NCI-H2107 (cell line): ENCODE measurements at places on chromosomes 12 and 14.
A peak's percentile ranks its signal among the peaks of the same experiment; 100 is the strongest.

DNA sequence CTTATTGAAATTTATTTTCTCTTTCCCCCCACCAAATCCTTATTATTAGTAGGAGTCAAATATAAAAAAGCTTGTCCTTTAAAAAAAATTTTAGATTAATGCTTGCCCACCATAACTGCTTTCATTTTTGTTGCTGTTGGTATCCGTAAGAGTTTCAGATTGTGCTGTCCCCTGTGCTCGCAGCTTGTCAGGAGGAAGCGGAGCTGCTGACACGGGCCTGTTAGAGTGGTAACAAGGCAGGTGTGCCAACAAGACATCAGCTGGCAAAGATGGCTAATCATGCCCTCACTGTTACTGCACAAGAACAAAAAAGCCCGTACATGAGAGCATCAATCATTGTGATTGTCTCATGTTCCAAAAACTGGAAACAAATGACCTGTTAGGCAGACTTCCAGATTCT lies 148.4 kb downstream of the ALG10B start:
- DNase-seq, result no peak

DNA sequence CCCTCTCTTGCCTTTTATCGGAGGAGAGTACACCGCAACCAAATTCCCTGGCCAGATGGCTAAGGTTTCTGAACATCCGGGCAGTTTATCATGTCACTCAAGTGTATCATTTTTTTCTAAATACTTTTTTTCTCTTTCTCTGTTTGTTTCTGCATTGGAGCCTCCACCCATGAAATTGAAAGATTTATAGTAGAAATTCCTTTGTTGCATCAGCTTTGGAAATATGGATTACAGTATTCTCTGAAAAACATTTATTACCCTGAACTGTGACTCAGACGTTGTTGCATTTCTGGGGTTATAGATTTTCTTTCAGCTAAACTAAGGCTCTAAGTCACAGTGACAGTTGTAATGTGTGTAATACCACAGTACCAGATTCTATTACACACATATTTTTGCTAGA lies 187.0 kb downstream of the SPTSSA start:
- no peak for DNase-seq

- DNase-seq, result no peak
Measured at GRCh38 chr12:42421844-42422779, 96.1 kb downstream of the PPHLN1 start.

DNA sequence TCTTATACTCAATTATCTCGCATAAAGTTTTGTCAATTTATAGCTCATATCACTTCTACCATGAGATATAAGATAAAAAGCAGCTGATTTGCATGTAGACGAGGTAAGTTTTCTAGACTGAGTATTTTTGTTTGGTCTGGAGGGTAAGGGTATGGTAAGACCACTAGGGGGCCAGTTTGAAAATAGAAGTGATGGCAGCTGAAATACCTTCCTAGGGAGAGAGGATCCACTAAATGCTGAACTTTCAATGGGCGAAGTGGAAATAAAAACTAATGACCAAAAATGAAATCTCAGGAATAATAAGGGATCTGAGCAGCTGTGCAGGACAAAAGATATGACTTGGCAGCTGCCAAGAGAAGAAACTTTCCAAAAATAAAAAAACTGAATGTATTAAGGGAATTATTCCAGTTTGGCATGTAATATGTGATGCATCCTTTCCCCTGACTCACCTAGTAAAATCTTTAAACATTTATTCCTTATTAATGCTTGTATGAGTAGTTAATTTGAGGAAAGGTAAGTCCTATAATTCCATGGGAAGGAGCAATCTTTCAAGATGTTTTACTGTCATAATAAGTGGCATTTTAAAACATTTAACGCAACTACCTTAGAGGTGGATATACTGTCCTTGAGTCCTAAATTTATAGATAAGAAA lies 754.5 kb downstream of the C12orf50 start:
- no peak for DNase-seq

DNA sequence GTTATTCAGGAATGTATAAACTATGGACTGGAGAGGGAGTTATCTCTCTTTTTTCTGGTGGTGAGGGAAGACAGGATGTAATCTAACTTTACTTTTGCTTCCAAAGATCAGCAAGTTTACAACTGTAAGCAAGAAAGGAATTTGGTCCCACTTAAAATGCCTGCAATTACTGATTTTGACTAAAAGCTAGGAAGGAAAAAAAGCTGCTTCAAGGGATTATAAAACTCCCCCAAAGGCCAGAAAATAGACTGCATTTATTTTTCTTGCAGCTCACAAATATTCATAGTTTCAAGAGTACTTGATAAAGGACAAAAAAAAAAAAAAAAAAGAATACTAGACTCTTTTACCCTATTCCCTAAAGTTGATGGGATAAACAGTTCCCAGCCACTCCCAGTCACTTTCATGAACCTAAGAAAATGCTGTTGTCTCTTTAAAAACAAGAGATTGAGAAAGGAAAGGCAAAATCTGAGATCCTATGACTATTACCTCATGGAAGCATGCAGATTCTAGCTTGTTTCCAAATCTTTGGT lies 128.7 kb upstream of the BMP4 start:
- no peak for DNase-seq

DNA sequence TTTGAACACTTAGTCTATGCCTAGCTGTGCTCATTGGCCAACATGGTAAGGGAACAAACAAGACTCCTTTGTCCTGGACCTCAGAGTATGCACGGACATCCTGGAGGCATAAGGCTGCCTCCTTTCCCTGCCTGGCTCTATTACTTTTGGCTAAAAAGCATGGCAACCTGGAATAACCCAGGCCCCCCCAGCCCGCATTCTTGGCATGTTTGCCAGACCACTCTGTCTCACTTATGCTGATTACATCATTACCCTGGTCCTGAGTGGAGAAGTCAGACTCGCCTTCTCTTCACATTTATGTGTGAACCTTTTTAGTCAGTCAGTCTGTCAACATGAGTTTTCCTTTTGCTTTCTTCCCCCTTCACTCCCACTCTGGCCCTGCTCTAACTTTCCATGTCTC lies 58.0 kb upstream of the ELK3 start:
- no peak for DNase-seq

DNA sequence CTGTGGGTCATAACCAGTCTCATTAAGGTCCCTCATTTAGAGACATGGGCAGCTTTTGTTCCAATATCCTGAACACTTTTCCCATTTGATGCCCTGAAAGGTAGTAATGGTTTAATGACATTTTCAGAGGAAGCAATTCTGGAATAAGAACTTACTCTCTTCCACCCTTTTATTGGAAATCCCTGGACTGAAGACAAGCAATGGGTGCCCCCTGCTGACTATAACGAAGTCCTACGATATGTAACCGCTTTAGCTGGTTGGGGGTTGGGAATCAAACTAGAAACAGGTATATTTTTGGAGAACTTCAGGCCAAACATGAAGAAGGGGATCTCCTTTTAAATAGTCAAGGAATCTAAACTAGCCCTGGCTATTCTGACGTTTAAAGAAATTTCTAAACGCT lies 20.5 kb downstream of the SARNP start:
- DNase-seq, result peak; percentile 23

DNA sequence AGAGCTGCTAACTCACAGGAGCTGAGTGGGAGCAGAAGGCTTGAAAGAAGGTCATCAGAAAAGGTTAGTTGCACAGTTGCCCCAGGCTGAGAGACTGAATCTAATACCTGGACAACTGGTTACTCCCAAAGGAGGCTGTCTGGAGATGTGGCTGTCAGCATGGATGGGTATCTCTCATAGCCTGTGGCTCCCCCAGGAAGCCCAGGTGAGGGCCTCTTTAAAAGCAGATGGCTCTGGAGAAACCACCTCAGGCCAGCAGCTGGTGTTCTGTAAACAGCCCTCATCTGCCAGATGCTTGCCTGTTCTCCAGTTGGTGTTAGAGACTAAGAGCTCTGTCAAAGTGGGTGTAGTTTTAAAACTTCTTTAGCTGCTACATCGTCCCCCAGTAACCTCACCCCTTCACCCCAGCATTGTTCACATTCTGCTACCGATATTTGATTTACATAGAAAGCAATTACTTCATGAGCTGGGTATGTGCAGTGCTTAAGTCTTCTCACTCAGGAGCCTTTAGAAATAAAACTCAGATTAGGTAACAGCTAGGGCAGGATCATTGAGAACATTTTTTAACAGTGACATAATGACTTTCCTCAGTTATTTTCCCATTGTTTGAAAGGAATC lies 25.8 kb downstream of the DACT1 start:
- no peak for DNase-seq

DNA sequence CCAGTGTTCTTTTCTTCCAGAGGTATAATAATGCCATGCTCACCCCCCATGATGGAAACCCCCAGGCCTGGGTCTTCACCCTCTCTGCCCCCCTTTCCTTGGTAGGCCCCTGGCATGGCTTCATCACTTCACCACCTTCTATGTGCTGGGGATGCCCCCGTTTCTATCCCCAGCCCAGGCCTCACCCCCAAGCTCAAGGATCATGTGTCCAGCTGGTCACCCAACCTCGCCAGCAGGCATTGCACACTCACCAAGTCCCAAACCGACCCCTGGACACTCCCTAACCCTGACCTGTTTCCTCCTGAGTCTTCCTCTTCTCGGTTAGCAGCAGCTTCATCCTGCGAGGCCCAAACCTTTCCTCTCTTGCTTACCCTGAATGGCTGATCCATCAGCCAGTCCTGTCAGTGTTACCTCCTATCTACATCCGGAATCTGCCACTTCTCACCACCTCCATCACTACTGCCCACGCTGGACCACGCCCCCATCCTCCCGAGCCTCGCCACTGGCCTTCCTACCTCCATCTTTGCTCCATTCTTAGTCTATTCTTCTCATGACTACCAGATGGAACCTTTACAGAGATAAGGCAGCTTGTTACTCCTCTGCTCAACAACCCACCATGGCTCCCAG lies 69.0 kb downstream of the MVK start:
- no peak for DNase-seq

DNA sequence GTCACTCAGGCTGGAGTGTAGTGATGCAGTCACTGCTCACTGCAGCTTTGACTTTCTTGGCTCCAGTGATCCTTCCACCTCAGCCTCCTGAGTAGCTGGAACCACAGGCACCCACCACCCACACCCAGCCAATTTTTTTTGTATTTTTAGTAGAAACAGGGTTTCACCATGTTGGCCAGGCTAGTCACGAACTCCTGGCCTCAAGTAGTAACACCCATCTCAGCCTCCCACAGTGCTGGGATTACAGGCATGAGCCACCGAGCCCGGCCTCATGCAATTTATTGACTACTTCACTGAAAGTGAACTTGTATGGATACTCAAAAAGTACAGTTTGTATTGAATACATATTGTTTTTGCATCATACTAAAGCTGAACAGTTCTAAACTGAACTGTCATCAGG lies 9.1 kb downstream of the PSEN1 start:
- no peak for DNase-seq

DNA sequence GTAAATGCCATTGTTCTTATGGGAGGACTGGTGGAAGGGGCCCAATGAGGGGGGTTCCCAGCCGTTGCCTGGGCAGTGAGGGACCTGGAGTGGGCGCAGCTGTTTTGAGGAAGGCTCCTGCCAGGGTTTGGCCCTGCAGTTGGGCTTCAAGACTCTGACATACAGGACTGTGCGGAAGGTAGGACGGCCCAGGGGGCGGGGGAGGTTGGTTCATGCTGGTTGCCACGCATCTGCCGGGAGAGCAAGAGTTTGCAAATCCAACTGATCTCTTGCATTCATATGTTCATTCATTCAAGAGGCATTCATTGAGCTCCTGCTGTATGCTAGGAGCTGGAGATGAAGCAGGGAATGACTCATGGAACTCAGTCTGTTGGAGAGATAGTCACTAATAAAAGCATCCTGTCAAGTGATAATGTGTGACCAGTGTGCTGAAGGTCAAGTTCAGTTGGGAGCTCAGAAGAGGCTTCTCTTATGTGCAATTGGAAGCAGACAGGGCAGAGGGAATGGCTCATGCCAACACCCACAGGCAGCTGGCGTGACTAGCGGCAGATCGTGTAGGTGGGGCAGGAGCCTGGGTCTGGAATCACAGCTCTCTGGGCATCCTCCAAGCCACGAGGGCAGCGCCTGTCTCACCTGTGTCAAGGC lies 7.8 kb downstream of the SH2B3 start:
- DNase-seq, result no peak
